ENCODE measurements at places on chromosomes 2 and 18.

DNA sequence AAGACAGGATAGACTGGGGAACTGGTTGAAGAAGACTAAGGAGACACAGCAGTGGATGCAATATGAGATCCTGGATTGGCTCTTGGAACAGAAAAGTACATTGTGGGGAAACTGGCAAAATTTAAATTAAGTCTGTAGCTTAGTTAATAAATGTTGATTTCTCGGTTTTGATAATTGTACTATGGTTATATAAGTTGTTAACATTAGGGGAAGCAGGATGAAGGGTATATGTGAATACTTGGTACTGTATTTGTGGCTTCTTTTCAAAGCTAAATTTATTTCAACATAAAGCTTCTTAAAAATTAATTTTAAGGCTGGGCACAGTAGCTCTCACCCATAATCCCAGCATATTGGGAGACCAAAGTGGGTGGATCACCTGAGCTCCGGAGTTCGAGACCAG lies 103.8 kb downstream of the TMEM17 start:
- DNase-seq, result no peak

DNA sequence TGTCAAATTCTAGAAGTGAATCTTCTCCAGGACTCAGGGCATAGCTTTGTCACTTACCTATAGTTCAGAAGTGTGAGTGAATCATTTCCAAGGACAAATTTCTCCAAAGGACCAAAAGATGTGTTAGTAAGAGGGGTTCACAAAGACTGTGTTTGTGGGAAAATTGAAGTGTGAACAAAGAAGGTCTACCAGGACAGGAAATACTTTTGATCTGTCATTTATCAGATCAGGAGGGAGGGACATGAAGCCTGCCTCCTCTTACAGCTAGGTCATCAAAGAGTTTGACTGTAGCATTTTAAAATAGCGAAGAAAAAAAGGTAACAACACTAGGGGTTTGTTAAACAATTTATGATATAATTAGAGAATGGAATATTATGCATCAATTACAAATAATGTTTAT lies 2.0 kb upstream of the CD28 start:
- no peak for DNase-seq

DNA sequence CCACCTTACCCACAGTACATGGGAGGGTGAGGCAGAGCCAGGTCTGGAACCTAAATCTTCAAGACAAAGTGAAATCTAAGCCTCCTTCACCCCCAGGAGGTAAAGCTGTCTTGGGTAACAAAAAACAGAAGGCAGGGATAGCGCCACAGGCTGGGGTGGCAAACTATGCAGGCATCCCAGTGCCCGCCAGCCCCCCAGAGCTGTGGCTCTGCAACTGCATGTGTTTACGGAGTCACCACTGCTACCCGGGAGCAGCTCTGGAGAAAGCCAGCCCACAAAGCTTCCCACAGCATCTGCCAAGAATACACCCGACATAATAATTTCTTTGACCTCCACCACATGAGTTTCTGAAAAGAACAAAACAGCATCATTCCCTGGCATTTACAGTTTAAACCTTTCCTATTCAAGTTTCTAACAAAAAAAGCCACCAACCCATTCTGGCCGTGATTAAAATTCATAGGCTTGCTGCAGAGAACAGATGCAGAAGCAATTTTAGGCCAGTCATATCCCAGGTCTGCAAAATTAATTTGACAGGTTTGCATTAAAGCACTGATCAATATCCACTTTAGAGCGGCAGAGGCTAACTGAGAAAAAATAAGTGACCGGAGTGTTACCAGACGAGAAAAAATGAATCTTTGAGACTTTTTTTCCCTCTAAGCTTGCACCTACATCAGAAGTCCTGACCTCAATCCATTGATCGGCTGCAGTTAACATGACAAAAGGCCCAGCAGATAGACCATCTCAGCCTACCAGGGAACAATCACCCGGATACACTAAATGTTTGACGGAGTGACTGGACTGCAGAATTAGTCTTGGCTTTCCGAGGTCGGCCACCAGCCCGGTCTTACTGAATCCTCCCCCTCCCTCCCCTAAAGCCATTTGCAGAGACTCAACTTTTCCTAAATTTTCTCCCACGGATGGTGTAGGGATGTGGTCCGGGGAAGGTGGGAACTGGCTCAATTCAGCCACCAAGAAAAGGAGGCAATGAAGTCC lies 309.6 kb upstream of the SKOR2 start:
- DNase-seq, result no peak

- DNase-seq, result no peak
Observed at GRCh38 chr18:65287652-65288051, 463.2 kb upstream of the CDH7 start.

- no peak for DNase-seq
Observed at GRCh38 chr2:220665108-220665471, 907.0 kb downstream of the EPHA4 start.

DNA sequence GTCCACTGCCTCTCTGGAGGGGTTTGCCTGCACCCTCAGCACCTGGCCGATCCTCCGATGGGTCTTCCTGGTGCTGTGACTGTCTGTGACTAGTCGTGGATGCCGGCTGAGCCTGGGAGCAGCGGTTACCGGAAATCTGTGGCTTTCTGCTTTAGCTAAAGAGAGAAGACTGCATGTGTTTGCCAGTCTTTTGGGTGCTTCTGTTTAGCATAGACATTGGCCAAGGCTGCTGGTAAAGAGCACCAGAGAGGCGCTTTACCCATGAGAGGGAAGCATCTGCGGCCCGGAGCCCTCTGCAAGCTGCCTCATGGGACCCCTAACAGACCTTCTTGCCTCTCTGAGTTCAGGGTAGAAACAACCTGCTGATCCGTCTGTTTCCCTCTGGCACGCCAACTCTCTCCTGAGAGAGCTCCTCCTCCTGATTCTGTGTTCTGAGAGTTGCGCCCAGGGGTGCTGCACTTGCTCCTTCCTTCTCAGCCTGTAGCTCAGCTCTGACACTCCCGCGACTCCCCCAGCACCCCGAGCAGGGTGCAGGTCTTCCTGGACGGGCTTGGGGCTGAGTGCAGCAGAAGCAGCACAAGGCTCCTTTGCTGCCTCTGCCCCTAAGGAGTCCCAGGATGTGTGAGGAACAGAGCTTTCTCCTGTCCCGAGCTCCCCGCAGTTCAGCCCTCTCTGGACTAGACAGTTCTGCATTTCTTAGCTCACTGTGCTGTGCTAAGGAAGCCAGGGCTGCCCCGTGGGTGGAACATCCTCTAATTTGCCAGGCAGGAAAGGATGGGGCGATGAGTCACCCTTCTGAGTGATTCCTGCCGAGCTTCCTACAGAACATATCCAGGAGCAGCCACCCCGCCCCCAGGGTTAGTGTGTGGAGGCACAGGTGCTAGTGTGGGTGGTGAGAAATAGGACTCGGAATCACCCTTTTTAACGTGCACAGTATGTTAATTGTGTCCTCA lies 203.2 kb downstream of the SH3RF3 start:
- DNase-seq, result no peak

GRCh38 chr2:64260817-64261216 lies 116.6 kb upstream of the PELI1 start:
- no peak for DNase-seq

GRCh38 chr2:106885971-106886915 lies at the start of gene ST6GAL2:
ST6GAL2 (minus strand) TSS chr2:106886167; CDS start chr2:106843977, 42,190 bp downstream.
- no peak for DNase-seq

DNA sequence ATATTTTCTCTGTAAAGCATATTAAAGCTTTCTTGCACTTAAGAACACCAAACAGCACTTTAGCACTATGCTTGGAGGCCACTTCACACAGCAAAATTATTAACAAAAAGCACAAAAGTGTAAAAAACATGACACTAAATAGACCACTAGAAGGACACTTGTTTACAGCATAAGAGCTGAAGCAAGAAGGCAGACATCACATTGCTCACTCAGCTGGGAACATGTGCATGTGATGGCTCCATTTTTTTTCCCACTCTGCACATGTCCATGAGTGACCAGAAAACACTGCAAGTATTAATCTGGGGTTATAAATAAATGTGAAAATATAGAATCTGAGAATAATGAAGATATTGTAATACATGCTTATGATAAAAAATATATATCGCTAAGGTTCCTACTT lies 103.1 kb upstream of the MAPRE2 start:
- DNase-seq, result no peak

DNA sequence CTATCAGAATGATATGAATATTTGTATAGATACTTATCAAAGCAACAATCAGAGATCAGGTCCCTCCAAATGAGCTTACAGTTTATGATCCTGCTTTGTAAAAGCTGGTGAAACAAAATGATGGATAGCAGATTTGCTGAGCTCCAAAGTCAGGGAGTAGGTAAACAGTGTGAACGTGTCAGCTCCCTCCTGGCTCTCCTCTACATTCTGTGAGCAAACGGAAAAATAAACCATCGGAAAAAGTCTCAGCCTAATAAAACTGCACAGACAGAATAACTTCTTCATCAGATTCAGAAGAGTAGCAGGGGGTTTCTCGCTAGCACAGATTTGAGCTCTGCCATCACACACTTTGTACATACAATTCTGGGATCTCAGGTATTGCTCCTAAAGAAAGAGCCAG lies 51.3 kb downstream of the BCL11A start:
- DNase-seq, result no peak

DNA sequence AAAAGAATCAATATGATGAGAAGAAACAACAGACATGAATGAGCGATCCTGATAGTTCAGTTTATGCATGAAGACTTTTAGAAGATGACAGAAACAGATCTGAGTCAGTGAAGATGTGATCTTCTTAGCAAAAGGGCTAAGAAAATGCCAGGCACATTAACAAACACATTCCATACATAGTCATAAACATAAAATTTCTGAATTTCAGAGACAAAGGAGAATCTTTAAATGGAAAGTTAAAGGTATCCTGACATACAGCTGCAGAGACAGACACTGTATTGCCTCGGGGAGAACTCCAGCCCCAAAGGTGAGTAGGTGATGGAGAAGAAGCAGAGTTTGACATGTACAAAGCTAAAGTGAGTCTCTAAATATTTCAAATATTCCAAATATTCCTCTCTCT lies 40.6 kb upstream of the FN1 start:
- DNase-seq, result no peak

- no peak for DNase-seq
Observed at GRCh38 chr2:70923378-70924015, 12.2 kb upstream of the ATP6V1B1 start.

- no peak for DNase-seq
Observed at GRCh38 chr2:85926931-85927661, 38.3 kb upstream of the ST3GAL5 start.

- DNase-seq, result no peak
Observed at GRCh38 chr2:39080152-39080551, 40.7 kb downstream of the SOS1 start.

DNA sequence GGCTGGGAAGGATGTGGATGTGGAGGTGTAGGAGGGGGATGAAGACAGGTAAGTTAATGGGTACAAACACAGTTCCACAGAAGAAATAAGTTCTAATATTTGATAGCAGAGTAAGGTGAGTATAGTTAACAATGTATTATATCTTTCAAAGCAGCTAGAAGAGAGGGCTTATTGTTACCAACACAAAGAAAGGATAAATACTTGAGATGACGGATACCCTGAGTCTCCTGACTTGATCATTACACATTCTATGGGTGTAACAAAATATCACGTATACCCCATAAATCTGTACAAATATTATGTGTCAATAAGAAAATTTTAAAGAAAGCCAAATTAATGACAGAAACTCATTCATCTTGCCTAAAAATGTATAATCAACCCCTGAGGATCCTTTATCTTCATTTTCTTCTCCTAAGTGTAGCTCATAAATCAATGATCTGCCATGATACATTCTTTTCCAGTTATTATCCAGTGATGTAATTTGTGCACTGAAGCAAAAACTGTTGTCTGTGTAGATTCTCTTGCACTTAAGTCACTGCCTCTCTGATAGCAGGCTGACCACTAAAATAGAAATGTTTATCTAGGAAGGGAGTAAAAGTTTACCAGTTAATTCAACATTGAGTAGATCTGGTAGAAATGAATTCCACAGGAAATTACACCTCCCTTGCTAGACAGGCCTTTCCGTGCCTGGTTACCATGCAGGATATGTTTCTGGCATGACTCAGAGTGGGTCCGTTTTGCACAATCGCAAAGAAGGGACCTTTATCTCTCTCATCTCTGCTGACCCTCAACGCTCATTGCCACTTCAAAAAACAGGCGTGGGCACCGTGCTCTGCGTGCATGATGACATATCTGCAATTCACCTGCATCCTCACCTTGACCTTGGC lies 249.7 kb upstream of the NCKAP5 start:
- DNase-seq, result no peak

DNA sequence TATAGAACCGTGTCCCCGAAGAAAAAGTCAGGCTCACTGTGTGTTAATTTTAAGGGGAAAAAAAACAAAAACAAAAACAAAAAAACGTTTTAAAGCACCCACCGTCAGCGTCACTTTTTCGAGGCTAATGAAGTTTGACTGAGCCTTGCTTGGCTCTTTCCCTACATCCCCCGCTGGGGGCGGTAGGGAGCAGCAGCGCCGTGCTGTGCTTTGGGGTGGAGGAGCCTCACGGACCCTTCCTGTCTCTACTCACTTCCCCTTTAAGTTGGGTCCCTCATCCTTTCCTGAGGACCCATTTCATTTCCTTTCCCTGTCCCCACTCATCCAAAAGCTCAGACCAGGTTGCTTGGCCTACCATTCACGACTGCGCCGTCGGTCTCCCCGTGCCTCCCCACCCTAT lies 82.8 kb upstream of the RPL31 start:
- DNase-seq, result no peak

DNA sequence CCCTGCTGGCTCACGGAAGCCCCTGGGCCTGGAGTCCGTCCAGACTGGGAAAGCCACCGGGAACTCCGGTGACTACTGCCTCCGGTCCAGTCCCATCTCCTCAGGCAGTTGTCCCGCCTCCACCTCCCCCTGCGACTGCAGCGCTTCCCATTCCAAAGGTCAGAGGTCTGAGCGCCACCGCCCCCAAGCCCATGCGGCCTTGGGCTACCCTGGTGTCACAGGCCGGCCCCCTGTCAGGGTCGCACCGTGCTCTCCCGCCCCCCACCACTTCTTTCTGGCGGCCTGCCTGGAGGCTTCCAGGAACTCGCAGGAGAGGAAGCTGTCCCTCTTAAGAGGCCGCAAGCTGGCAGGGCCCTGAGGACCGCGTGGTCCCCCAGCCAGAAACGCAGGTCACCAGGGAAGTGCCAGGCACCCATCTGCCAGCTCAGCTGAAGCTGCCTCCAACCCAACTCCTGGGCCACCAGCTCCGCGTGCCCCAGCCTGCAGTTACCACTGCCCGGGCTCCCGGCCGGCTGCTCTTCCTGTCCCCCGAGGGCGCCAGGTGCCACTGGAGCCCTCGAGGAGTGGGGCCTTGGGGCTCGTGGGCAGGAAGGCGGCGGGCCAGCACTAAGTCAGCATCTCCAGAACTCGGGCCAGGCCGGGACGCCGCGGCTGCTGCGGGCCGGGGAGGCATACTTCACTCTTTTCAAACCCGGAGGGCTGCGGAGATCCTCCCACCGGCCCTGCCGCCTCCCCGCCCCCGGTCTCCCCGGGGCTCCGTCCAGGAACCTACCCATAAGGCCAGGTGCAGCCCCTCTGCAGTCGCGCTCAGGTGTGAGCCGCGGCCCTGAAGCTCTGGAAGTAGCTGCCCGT lies 83.3 kb upstream of the POMC start:
- DNase-seq, result no peak

DNA sequence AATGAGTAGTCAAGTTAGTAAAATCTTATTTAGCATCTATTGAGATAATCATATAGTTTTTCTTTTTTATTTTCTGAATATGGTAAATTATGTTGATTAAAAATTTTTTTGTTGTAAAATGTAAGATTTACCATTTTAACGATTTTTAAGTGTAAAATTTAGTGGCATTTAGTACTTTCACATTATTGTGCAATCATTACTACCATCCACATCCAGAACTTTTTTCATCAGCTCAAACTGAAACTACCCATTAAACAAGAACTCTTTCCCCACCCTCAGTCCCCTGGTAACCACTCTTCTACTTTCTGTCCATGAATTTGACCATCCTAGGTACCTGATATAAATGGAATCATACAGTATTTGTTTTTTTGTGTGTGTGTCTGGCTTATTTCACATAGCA lies 11.1 kb downstream of the RAB3GAP1 start:
- DNase-seq, result no peak
